Neural crest cell (in vitro differentiated cells): ENCODE measurements at places on chromosomes 3 and 15.

DNA sequence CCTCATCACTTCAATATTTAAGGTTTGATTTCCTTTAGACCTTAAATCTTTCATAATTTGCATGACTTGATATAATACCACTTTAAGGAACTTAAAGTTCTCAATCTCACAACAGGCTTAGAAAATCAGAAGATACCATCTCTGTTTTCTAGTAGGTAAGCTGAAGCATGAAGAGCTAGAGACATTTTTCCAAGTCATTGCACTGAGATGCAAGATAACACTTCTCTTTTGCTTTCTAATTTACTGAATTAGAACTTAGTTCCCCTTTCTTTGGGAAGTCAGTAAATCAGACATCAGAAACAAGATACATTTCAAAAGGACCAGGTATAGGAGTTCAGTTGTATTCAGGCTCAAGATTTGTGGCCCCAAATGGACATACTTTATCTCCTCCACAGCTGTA, 79.7 kb downstream of the DZIP3 start:
- no peak for DNase-seq

DNA sequence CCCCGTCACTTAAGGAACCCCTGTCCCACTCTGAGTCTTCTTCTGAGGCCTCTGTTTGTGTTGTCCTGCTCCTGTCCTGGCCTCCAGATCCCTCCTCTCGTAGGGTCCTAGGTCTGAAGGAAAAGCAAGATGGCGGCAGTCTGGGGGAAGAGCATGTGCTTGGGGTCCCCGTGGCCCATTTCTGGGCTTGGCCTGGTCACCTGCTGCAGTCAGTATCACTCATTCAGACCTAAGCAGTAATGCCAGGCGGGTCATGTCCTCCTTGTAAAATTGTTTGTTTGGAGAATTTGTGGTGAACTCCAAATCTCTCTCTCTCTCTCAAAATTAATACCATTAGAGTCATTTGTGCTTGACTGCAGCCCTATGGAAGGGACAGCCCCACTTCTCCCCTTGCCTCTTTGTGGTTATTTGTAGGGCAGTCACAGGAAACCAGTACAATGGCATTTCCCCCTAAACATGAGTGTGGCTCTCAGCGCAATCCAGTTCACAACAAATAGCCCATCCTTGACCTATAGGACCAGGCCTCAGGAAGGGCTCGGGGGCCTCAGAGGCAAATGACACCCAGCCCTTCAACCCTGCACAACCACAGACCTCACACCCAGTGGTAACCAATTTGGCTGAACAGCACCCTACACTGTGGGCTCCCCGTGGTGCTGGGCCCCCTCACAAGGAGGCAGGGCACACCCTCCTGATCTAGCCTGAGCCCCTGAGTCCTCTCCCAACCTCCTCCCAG, 173.5 kb downstream of the OR4M2 start:
- DNase-seq, result no peak

DNA sequence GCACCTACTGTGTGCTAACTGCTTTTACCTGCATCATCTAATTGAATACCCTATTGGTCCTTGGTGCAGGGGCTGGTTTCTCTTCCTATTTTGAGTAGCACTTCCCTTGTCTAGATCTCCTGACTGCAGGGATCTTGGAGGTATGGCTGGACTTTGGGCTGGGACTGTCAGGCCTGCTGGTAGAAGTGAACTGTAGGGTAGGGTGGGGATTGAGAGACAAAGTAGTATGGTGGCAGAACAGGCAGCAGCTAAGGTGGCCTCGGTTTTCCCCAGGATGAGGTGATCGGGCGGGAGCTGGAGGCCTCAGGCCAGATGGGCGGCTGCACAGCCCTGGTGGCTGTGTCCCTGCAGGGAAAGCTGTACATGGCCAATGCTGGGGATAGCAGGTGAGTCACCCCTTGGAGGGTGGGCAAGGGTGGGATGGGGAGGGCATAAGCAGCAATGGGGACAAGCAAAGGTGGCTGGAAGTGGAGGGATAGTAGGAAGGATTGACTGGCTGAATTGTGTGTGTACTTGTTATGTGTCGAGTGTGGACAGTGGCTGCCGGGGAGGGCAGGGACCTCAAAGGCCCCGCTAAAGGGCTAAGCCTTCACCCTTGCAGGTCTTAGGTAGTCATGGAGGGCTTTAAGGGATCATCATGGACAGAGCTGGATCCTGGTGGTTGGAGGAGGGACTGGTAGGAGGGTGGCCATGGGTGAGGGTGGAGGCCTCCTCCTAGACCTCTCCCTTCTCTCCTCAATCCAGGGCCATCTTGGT, 2.0 kb downstream of the PPM1M start:
- DNase-seq, result no peak

DNA sequence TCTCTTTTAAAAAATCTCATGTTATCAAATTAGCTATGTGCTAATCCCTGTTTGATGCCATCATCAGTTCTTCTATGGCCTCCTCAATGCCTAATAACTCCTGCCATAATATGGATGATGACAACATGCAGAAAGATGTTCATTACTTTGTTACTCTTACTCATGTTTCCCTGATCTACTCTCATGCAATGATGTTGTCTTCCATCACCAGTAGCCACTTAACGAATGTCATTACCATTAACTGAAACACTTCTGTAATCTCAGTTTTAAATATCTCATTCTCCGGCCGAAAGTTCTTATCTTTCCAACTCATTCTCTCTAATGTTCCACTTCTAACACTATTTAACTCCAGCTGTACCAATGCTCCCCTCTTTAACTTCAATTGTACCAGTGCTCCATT, 1187.7 kb downstream of the OTOL1 start:
- no peak for DNase-seq

DNA sequence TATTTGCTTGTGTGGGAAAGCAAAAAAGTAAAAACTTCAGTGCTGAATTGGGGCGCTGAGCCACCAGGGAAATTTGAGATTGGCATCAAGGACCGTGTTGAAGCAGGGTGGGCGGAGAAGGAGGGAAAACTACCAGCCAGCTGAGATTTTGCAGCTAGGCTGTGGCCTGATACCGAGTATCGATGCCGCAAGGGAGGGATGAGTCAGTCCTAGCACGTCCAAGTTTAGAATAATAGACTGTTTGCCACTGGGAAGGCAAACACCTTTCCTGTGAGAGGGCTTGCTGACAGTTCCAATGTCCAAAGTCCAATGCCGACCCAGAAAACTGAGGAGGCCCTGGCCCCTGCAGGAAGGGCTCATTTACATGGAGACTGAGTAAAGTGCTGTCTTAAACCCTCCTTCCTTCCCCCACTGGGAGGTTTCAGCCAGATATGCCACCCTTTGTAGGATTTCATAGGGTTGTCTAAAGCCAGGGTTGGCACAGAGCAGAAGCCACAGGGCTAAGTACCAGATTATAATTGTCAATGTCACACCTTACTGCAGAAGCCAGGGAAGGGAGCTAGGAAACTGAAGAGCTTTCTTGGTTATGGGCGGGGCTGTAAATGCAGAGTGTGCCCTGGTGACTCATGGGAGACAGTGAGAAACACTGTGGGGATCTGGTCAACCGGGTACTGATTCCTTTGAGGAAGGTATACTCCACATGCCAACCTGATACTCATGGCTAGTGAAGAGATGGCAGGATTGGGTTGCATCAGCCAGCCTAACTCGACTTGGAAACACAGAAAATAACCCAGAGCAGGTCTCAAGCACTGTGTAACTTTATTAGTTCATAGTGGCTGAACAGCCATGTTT, 28.4 kb upstream of the PIK3CB start:
- no peak for DNase-seq

DNA sequence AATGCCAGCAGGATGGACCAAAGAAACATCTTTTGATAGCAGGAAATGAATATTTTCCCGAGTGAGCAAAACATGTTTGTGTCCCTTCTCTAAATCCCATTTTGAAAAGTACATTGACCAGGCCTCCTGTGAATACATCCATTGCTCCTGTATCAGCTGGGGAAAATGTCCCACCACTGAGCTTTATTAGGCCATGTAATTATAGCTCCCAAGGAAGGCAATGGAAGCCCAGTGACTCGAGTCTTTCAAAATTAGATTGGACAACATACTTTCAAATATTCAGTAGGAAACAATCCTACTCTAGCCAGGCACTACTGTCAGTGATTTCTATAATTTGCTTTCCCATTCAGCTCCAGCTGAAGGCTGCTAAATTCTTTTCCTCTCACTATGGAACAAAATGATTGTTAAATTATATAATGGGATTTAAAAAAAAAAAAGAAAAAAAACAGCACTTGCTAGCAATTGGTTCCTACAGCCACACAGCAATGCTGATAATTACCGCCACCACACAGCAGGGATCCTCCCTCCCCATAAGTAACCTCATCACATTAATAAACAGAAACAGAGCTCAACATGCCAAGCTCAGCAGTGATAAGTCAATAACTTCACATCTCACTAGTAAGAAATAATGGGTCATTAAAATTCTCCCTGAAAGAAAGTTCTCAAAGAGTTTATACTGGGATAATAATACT, 172.4 kb upstream of the SLC2A2 start:
- DNase-seq, result no peak

GRCh38 chr15:68085052-68085451, 30.9 kb downstream of the PIAS1 start:
- no peak for DNase-seq

- no peak for DNase-seq
Measured at GRCh38 chr15:41881920-41882688, 11.7 kb downstream of the SPTBN5 start.

GRCh38 chr3:142888481-142889211, at the start of gene PCOLCE2:
TSS of gene PCOLCE2 (minus strand) at chr3:142889083. CDS start at chr3:142888896, 187 bp downstream.
- DNase-seq, result peak; percentile 35
